EL (cell line): ENCODE measurements at places on chromosomes 5 and 9.

DNA sequence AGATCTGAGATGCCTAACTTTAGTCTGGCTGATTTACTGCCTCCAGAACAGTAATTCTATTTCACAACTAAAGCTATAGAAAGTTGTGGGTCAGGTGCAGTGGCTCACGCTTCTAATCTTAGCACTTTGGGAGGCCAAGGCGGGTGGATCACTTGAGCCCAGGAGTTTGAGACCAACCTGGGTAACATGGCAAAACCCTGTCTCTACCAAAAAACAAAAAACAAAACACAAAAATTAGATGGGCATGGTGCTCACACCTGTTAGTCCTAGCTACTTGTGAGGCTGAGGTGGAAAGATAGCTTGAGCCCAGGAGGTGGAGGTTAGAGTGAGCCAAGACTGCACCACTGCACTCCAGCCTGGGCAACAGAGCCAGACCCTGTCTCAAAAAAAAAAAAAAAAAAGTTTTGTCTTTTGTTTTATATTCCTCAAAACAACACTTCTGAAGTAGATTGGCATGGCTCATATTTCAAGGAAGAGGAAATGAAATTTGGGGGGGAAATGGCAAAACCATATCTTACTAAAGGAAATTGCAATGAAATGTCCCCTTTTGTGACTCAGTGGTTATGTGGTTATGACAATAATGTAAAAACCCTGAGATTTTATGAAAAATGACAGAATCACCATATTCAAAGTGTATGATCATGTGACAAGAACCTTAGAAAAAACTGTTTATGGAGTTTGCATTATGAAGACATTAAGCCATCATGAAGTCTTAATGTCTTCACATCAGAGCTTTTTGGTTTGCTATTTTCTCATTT lies 16.2 kb downstream of the FNBP1 start:
- DNase-seq = no peak

DNA sequence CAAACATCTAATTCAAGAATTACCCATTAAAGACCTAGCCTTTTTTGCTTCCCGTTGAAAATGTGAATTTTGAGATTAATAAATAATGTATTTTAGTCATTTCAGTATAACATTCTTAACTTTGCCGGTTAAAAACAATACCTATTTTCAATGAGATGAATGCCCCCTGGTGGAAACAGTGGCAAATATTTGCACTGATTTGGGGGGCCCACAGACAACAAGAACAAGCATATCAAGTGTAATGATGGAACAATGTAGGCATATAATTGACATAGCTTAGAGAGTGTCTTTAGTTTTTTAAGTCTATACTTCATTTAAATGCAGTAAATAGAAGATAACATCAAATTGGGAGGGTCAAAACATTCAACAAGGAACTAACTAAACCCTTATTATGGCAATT lies 111.9 kb downstream of the NTRK2 start:
- peak; percentile 30 for DNase-seq

GRCh38 chr5:77483682-77484081 lies 8.4 kb downstream of the WDR41 start:
- DNase-seq = no peak

DNA sequence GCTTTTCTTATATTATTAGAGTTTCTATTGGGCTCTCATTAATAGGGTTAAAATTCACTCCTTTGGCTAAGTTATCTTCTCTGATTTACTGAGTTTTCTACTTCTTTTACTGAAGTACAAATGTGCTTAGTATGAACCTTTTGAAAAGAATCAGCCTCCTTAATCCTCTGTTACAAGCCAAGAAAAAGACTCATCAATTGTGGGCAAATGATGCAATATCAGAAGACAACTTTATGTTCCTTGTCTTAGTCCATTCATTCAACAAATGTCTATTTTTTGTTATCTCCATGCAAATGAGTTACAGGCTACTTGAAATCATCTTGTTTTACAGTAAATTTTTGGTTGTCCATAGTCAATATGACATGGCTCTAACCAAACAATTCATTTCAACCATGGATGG lies 40.3 kb downstream of the SNCAIP start:
- DNase-seq = no peak

DNA sequence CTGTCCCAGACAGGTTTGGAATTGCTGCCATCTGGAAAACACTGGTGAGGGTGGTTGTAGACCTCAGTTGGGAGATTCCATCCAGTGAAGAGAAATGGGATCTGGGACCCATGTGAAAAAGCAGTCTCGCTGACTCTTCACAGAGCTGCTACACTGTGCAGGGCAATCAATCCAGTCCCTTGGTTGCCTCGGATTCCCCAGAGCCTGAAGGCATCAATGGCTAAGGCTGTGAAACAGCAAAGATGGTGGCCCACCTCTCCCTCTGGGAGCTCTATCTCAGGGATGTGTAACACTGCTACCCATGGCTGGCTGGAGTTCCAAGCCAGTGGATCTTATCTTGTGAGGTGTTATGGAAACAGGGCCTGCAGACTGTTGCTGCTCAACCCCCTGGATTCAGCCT lies 256.1 kb downstream of the TMEM38B start:
- DNase-seq = no peak

DNA sequence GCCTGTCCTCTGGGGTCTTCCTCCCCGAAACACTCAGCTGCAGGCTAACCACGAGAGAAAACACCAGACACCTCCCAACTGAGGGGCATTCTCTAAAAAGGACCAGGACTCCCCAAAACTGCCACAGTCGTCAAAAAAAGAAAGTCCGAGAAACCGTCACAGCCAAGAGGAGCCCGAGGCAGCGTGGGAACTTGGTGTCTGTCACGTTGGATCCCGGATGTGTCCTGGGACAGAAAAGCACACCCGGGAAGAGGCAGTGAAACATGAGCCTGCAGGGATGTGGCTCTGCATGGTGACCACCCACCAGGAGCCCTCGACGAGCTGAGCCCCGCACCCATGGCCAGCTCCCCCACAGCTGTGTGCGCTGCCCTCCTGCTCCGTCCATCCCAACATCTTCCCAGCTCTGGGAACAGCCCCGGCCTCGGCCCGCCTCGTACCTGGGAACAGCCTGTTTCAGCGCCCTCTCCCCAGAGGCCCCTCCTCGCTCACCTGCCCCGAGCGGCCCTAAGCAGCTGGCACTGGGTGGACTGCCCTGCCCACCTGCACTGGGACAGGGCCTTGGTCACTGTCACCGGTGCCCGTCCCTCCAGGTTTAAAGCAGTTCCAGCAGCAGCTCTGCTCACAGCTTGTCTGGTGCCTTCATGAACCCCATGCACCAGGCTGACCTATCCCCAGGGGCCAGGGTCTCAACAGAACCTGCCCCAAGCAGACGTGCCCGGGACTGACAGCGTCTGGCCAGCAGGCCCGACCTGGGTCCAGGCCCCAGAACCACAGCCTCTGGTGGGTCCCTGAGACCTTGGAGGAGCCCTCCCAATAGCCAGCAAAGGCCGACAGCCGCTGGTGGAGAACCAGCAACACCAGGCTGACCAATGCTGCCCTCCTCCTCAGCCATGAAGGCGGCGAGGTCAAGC lies 10.9 kb downstream of the SLC12A7 start:
- DNase-seq = no peak

GRCh38 chr5:982377-983237 lies 26.0 kb upstream of the NKD2 start:
- no peak for DNase-seq

- DNase-seq = peak; percentile 50
These were observed 79.4 kb upstream of the TLE4 start for GRCh38 chr9:79492092-79493009.

DNA sequence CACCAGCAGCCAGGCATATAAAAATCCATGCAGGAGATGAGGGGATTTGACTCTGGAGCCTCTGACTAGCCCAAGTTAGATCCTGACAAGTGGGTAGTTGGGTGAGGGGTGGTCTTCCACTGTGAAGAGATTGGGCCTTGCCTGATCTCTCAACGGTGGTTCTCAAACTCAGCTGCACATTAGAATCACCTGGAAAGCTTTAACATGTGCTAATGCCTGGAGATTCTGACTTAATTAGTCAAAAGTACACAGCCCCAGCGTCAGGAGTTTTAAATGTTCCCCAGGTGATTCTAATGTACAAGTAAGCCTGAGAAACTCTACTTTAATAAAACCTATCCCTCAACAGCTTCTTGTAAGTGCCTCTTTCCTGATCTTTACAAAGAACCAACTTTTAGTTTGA lies 57.5 kb downstream of the GCNT4 start:
- DNase-seq = no peak

DNA sequence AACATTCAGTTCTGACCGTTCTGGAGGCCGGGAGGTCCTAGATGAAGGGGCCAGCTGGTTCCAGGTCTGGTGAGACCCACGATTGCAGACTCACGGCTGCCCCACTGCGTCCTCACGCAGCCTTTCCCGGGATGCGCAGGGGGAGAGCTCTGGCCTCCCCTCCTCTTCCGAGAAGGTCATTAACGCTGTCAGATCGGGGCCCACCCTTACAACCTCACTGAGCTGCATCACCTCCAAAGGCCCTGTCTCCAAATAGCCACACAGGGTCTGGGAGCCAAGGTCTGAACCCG lies 66.6 kb upstream of the PPP1R26 start:
- no peak for DNase-seq

DNA sequence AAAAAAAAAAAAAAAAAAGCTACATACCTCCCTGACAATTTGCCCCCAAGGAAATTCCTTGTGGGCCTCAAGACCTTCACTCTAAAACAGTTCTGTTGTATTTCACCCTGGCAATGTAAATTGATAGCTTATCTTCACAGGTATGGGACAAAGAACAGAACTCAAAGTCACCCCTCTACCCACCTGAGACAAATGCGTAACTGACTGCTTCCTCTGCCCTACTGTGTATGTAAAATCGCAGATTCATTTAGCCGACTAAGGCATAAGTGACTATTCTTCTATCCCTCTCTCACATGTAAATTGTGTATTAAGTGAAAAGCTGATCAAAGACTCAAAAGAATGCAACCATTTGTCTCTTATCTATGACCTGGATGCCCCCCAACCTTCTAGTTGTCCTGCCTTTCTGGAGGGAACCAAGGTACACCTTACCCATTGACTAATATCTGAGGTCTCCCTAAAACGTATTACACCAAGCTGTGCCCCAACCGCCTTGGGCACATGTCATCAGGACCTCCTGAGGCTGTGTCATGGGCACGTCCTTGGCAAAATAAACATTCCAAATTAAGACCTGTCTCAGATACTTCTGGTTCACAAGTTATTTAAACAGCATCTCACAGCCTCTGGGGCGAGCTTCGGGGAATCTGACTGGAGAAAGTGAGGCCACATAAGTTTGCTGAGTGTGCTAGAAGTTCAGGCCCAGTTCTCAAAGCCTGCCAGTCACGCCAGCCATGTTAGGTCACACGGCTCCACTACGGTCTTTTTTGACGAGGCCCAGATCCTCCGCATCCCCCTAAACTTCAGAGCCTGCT lies 954 bp downstream of the TBCA start:
- no peak for DNase-seq

DNA sequence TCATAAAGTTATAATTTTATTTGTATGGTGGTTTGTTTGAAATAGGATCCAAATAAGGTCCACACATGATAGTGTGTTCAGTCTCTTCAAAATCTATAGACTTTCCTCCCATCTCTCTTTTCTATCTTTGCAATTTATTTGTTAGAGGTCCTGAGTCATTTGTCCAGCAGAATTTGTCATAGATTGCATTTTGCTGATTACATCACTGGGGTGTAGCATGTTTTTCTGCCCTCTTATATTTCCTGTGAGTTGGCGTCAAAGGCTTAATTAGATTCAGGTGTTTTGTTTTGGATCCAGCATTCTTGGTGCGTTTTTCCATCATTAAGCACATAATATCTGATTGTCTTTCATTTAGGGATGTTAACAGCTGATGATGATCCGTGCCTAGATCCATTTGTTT lies 15.0 kb downstream of the CYFIP2 start:
- DNase-seq = peak; percentile 57

DNA sequence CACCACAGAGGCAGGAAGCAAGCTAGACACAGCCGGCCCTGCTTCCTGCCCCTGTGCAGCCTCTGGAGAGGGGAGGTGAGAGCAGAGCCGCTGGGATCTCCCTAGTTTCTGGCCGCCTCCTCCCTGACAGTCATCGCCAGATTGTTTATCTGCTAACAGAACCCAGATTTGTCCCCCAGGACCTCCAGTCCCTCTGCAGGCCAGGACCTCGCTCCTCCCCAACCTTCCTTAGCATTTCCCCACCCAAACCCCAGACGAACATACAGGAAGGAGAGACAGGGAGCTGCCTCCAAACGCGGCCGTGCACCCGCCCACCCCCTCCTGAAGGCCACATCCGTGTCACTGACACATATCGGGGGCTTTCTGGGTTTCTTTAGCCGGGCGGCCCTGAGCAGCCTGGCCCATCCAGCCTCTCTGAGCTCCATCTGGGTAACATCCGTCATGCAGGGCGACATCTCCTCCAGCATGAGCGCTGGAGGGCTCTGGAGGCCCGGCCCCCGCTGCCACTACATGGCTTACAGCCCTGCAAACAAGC lies 47.5 kb downstream of the DBH start:
- no peak for DNase-seq

DNA sequence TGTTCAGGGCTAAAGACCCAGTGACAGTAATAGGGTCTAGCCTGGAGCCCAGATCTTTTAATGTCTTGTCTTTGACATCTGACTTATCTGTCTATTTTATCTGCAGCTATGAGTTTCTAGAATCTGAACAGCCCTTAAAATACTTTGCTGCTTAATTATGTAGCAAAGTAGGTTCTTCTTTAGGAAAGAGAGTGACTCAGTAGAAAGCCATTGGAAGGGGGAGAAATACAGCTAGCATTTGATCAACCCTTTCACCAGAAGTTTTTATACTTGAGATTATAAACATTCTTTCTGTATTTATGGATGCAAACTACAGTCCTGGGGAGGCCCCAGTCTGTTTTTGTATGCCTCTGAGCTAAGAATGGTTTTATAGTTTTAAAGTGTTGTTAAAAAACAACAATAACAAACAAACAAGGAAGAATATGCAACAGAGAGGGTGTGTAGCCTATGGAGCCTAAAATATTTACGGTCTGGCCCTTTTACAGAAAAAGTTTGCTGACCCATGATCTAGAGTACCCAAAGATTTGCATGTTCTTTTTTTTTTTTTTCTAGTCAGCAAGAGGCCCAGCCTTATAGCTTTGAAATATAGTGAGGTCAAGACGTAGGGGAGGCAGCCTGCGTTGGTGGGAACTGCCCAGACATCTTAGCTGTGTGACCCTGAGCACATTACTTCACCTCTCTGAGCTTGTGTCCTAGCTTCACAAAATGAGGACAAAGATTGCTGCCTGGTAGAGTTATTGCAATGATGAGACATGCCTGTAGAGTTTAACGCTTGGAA lies 9.7 kb downstream of the GSN start:
- DNase-seq = peak; percentile 71

DNA sequence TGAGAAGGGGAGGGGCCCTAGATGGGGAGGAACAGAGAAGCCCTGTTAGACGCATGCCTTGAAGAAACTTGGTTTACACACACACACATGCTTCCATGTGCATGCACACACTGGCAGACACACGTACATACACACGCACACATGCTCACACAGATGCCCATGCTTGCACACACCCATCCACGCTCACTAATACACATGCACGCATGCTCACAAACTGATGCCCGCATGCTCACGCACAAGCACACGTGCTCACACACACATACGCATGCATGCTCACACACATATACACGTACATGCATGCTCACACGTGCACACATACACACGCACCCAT lies 32.1 kb upstream of the EGFL7 start:
- no peak for DNase-seq

- DNase-seq = no peak
These were observed 201.7 kb upstream of the PANK3 start for GRCh38 chr5:168780888-168781287.

- no peak for DNase-seq
These were observed 46.8 kb downstream of the NLN start for GRCh38 chr5:65768723-65769346.
